ENCODE measurements at places on chromosomes 6 and 20.

DNA sequence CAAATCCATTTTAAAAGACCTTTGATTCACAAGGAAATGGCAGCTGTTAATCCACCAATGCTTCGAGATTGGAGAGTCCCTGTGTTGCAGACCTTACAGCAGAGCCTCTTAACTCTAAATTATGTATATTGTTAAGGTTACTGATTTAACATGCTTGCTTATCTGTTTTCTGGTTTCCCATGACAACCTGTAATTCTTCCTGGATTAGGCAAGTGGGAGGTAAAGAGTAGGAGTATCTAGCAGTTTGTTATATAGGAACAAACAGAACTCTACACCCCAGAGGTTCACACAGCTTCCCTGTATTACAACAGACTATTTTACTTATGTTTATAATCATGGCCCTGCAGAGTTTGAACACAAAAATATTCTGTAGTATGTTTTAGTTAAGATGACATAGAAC is 39.5 kb downstream of the NKX2-4 start:
- DNase-seq, result no peak

DNA sequence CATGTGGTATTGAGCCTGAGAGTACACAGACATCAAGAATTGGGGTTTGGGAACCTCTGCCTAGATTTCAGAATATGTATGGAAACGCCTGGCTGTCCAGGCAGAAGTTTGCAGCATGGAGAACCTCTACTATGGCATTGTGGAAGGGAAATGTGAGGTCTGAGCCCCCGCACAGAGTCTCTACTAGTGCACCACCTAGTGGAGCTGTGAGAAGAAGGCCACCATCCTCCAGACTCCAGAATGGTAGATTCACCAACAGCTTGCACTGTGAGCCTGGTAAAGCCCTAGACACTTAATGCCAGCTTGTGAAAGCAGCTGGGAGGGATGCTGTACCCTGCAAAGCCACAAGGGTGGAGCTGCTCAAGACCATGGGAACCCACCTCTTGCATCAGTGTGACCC is 658.2 kb downstream of the HACE1 start:
- no peak for DNase-seq

- DNase-seq, result no peak
Observed at GRCh38 chr6:138497286-138497685, 2.0 kb downstream of the NHSL1 start.

DNA sequence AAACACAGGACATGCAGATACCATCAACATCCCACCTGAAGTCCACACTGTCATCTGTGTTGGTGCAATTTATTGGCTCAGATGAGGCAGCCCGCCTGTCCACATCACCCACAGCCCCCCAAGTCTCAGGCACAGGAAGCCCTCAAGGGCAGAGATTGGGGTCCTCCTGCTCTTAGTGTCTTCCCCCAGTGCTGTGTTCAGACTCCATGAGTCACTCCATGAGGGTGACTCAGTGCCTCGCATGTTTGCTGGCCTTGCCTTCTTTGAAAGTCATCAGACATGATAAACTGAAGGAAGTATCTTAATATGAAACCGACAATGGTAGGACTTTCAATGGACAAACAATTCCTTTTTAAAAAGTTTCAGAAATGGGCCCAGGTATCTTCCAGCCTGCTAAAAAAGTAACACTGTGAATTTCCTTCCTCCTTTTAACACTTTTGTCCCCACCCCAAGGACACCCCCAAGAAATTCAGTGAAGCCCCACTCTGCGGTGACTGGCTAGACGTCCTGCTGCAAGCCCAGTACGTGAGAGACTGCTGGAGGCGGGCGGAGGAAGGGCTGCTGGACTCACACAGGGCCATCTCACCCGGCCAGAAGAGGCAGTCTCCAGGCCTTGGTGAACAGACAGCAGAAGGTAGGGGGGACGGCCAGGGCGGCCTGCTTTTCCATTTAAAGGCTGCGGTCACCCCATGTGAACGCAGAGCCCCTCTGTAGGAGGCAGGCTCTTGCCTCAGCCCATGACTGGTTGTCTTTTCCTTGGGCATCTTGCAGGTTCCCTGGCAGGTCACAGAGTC is 43.0 kb upstream of the KCNK16 start:
- no peak for DNase-seq

Measured in urinary bladder (tissue), 4 donors.